Activated CD4-positive, CD25-positive, alpha-beta regulatory T cell (primary cell): ENCODE measurements at places on chromosomes 5 and 9.

DNA sequence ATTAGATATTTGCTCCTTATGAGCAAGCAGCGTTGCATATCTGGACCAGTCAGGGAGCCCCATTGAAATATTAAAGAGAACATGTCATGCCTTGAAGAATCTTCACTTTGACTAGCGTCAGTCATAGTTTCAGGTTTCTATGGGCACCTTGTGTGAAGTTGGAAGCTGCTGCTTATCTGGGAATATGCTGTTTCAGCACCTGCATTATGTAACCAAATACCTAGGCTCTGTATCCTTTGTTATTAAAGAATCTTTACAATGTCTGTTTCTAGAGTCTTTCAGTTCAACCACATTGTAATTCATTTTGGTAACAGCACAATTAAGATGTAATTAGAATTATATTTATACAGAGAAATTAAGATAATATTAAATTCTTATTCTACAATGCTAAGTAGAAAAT lies 818.8 kb upstream of the TYRP1 start:
- DNase-seq: no peak

DNA sequence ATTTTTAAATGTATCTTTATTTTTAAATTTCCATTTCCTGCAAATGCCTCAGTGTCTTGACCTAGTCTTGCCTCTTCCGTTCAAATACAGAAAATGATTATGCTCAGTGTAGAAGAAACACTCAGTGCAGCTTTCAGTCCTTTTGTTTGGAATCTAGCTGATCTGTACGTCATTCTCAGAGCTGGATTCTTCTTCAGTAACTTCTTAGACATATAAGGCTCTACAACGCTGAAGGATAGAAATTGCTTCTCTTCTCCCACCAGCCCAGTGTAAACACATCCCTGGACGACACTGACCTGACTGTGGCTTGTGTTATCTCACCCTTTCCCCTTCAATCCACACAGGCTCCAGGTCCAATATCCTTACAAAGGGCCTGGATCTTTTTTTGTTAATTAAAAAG lies 3.2 kb upstream of the ALDH1B1 start:
- no peak for DNase-seq

GRCh38 chr5:153714798-153715197 lies 224.3 kb downstream of the GRIA1 start:
- no peak for DNase-seq

GRCh38 chr5:149054416-149054815 lies 8.4 kb downstream of the SH3TC2 start:
- DNase-seq: no peak

DNA sequence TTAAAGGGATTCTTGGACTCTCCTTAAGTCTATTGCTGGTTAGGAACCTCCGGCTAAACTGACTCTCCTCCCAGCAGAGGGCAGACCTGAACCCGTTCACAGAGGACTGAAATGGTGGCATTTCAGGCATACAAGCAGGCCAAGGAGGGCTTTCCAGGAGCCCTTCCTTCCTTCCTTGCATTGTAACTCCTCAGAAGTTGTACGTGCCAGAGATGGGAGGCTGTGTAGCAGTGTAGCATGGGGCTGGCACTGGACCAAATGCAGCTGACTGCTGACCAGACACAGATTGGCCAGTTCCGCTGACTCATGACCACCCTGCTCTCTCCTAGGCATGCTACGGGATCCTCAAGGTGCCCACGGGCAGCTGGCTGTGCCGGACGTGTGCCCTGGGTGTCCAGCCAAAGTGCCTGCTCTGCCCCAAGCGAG lies 36.4 kb downstream of the JADE2 start:
- DNase-seq: no peak
